Stimulated activated CD4-positive, alpha-beta T cell treated with anti-CD3 and anti-CD28 coated beads, Interleukin-15, amount 100 ng/mL, for 1 hour (primary cell): ENCODE measurements at places on chromosomes 11 and 22.
A peak's percentile ranks its signal among the peaks of the same experiment; 100 is the strongest.

- no peak for DNase-seq
These were observed at the start of gene MYBPC3 for GRCh38 chr11:47352556-47352955. TSS of gene MYBPC3 (minus strand) at chr11:47352702. CDS start at chr11:47352647, 55 bp downstream.

GRCh38 chr22:29703569-29704195, 16.1 kb upstream of the CABP7 start:
- DNase-seq: no peak

DNA sequence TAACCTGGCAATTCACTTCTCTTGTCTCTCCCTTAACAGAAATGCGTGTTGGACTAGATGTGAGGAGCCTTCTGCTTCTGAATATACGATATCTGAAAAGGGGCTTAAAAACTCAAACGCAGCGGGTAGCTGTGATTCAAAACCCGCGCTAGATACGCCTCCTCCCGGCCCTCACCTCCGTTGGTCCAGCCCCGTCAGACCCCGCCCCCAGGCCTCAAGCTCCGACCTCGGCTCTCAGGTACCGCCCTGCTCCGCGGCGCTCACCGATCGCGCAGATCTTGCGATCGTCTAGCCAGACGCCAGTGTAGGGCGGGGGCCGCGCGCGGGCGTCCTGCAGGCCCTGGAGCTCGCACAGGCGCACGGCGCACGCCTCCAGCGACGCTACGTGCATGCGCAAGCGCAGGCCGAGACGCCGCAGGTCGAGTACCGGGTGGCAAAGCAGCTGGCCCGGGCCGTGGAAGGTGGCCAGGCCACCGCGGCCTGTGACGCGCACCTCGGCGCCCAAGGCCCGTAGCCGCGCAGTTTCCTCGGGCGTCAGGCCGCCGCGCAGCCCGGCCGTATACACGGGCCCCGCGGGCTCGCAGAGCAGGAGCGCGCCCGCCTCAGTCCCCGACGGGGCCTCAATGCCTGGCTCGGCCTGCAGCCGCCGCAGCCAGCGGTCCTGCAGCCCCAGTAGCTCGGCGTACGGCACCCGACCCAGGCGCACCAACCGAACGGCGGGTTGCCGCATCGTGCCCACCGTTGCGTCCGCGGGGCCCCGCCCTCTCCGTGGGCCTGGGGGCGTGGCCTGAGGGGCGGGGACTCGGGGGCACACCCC, at the start of gene LIPT2:
LIPT2 (minus strand) TSS at position 751 of the 817 bp plus-strand sequence; CDS start at position 730, 21 bp downstream.
- DNase-seq: peak; percentile 95

- DNase-seq: no peak
These were observed 97.4 kb upstream of the PRDM11 start for GRCh38 chr11:45048870-45049691.

DNA sequence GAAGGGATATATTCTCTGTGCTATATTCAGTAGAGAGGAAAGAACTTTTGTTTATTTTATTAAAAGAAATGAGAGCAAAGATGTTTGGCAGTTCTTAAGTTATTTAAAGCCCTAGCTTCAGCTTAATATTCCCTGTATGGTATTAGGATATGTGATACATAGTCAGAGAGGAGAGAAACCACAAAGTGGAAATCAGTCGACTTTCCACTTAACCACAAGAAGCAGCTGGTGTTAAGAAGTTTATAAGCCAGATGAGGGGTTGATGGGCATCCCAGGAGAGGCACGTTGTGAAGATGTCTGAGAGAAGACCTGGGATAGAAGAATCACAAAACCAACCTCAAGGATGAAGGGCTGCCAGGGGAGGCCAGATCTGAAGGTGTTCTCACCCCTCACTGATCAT, 23.3 kb upstream of the PHF21B start:
- no peak for DNase-seq

DNA sequence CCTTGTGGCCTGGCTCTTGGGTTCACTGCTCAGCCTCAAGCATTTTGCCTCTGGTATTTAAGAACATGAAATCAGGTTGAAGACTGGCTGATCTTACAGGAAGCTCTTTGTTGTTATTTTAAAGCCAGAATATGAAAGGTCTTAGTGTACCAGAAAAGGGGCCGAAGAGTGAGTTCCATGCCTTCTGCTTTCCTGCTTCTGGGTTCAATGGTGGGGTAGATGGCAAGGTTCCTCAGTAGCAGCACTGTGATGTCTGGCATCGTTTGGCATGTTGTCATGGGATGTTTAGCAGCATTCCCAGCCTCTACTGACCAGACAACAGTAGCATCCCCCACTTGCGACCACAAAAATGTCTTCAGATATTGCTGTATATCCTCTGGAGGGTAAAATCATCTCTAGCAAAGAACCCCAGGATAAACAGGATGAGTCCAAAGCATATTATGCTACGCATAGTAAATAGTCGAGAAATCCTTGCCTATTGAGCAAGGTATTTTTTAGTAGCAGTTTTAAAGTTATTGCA, 2.4 kb downstream of the VPS26B start:
- DNase-seq: no peak

GRCh38 chr11:69413015-69413801, 68.3 kb upstream of the LINC01488 start:
- no peak for DNase-seq

DNA sequence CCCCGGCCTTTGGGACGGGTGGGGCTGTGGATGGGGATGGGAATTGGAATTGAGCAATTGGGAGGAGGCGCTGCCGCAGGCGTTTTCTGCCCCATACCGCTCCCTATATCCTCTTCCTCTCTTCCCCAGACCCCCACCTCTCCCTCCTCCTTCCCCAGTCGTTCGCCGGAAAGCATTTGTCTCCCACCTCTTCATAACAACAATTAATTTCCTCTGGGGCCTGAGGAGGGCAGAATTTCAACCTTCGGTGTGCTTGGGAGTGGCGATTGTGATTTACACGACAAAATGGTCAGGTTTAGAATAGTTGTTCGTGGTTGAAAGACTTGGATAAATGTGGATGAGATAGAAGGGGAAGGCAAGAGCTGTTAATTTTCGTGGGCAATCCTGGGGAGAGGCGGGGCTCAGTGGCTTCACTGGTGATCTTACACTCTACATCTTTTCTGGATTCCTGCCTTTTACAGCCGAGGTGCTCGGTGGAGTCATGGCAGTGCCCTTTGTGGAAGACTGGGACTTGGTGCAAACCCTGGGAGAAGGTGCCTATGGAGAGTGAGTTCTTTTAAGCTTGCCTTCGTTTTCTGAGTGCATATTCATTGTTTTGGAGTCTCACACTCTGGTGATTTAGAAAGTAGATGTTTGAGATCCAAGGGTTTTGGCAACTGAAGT, 1.5 kb downstream of the CHEK1 start:
- DNase-seq: no peak

DNA sequence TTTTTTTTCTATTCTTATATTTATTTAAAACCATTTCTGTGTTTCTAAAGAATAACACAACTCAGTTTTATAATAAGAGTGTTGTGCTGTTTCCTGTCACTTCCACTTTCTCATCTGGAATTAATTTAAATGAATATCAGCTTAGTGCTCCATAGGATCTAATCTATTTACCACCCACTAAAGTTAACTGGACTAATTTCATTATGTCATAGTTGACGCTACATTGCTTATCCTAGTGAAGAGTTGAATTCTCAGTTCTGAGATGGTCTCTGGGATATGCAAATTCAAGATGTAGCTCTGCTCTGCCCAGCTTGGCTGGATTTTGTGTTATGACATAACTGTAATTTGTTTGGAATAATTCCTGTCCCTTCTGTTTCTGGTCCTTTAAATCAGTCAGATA, 380.1 kb downstream of the METTL15 start:
- no peak for DNase-seq

DNA sequence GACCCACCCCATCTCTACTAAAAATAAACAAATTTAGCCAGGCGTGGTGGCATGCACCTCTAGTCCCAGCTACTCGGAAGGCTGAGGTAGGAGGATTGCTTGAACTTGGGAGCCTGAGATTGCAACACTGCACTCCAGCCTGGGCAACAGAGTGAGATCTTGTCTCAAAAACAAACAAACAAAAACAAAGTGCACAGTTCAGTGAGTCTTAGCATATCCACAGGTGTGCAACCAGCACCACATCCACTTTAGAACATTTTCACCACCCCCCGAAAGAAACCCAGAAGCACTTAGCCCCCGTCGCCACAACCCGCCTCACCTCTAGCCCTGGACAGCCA, 27.4 kb downstream of the MB start:
- DNase-seq: no peak
